ENCODE measurements at places on chromosomes 5 and 9.

GRCh38 chr5:91106842-91107511 is 276.1 kb downstream of the ARRDC3 start:
- no peak overlapping the region for H3K27ac ChIP-seq
- H3K36me3 ChIP-seq = no peaks in the 10 kb centered on the region
- H3K4me1 ChIP-seq = 0 out of 2 replicates have a peak, but pooled peaks cover under 1% of the 10 kb centered on the region
- H3K27me3 ChIP-seq = no peaks in the 10 kb centered on the region
- no peak overlapping the region for H3K4me3 ChIP-seq

- H3K27me3 ChIP-seq = no peaks in the 10 kb centered on the region
- no peak for DNase-seq
- no peak overlapping the region for H3K4me3 ChIP-seq
- H3K36me3 ChIP-seq = no peaks in the 10 kb centered on the region
- H3K4me1 ChIP-seq = no peaks in the 10 kb centered on the region
Measured at GRCh38 chr9:84177407-84177806, 163.2 kb downstream of the SLC28A3 start.

GRCh38 chr9:11097020-11097419 is 484.2 kb upstream of the PTPRD start:
- no peak for DNase-seq
- H3K27ac ChIP-seq = no peak overlapping the region
- no peaks in the 10 kb centered on the region for H3K27me3 ChIP-seq

GRCh38 chr9:97311798-97312500 is 4.5 kb downstream of the CCDC180 start:
- no peak overlapping the region for H3K4me3 ChIP-seq
- no peak overlapping the region for H3K27ac ChIP-seq
- DNase-seq = no peak
- no peaks in the 10 kb centered on the region for H3K4me1 ChIP-seq
- no peaks in the 10 kb centered on the region for H3K27me3 ChIP-seq

GRCh38 chr9:16639644-16640043 is 230.8 kb downstream of the BNC2 start:
- H3K4me3 ChIP-seq = no peak overlapping the region
- no peaks in the 10 kb centered on the region for H3K27me3 ChIP-seq
- no peak overlapping the region for H3K27ac ChIP-seq

DNA sequence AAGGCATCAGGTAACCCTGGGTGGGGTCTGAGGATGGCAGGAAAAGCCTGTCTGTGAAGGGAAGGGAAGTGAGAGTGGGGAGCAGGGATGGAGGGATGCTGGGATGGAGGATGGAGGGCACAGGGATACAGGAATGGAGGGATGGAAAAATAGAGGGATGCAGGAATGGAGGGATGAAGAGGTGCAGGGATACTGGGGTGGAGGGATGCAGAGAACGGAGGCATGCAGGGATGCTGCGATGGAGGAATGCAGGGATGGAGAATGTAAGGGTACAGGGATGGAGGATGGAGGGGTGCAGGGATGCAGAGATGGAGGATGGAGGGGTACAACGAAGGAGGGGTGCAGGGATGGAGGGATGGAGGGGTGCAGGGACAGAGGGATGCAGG is 9.1 kb downstream of the PTGES2 start:
- H3K36me3 ChIP-seq = no peaks in the 10 kb centered on the region
- H3K27me3 ChIP-seq = no peaks in the 10 kb centered on the region
- no peak for DNase-seq
- no peaks in the 10 kb centered on the region for H3K4me1 ChIP-seq
- H3K27ac ChIP-seq = no peak overlapping the region

- no peaks in the 10 kb centered on the region for H3K4me1 ChIP-seq
- no peaks in the 10 kb centered on the region for H3K27me3 ChIP-seq
- H3K36me3 ChIP-seq = no peaks in the 10 kb centered on the region
- DNase-seq = no peak
- no peak overlapping the region for H3K4me3 ChIP-seq
- no peak overlapping the region for H3K27ac ChIP-seq
Measured at GRCh38 chr5:175059687-175060211, 335.4 kb downstream of the MSX2 start.

GRCh38 chr5:76718381-76718832 is 2.5 kb downstream of the F2R start:
- no peak overlapping the region for H3K27ac ChIP-seq
- no peak for DNase-seq
- H3K4me3 ChIP-seq = peak overlapping the region; percentile 83
- peaks cover 16% of the 10 kb centered on the region for H3K4me1 ChIP-seq
- no peaks in the 10 kb centered on the region for H3K36me3 ChIP-seq

- H3K4me1 ChIP-seq = peaks cover 9% of the 10 kb centered on the region
- H3K36me3 ChIP-seq = no peaks in the 10 kb centered on the region
- H3K4me3 ChIP-seq = peak overlapping the region; percentile 39
- H3K27ac ChIP-seq = no peak overlapping the region
- no peak for DNase-seq
Measured at GRCh38 chr5:31855134-31856040, 216.5 kb downstream of the PDZD2 start.

GRCh38 chr5:136043551-136043950 is 14.8 kb downstream of the TGFBI start:
- H3K4me3 ChIP-seq = no peak overlapping the region
- no peak overlapping the region for H3K27ac ChIP-seq
- no peaks in the 10 kb centered on the region for H3K36me3 ChIP-seq
- H3K27me3 ChIP-seq = no peaks in the 10 kb centered on the region

DNA sequence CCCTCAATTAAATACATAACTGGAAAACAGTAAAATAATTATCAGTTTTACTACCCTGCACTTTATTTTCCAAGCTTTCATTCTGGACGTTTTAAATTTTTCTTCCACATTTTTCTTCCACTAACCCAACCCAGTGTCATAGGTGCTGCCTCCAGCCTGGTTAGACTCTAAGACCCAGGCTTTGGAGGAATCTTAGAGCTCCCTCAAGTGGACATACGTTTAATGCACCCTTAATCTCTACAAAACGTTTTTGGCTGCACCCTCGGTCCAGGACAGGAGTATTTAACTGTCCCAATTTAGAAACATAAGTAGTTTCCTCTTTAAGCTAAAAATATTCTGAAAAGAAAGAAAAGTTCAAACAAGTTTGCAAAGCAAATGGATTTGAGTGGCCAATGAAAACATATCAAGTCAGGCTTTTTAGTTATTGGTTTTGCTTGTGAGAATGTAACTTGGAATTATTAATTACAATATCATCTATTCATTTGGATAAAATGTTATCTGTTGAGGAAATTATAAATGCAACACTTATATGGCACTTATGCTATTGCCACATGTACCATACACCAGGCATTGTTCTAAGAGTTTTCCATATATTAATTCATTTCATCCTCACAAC is 38.9 kb downstream of the CDH6 start:
- H3K36me3 ChIP-seq = no peaks in the 10 kb centered on the region
- no peak overlapping the region for H3K27ac ChIP-seq
- H3K4me3 ChIP-seq = no peak overlapping the region
- H3K4me1 ChIP-seq = no peaks in the 10 kb centered on the region
- peak; percentile 47 for DNase-seq

GRCh38 chr5:2876183-2876582 is 124.7 kb upstream of the IRX2 start:
- H3K4me1 ChIP-seq = no peaks in the 10 kb centered on the region
- no peaks in the 10 kb centered on the region for H3K36me3 ChIP-seq
- H3K27ac ChIP-seq = no peak overlapping the region
- H3K27me3 ChIP-seq = no peaks in the 10 kb centered on the region
- DNase-seq = no peak

GRCh38 chr5:151531581-151531980 is 59.5 kb downstream of the FAT2 start:
- H3K4me1 ChIP-seq = no peaks in the 10 kb centered on the region
- no peak overlapping the region for H3K27ac ChIP-seq
- DNase-seq = no peak
- no peak overlapping the region for H3K4me3 ChIP-seq
- peaks cover 4% of the 10 kb centered on the region for H3K27me3 ChIP-seq

GRCh38 chr5:154568589-154568988 is 90.6 kb upstream of the HAND1 start:
- H3K27ac ChIP-seq = no peak overlapping the region
- no peaks in the 10 kb centered on the region for H3K36me3 ChIP-seq
- no peaks in the 10 kb centered on the region for H3K27me3 ChIP-seq
- DNase-seq = no peak
- H3K4me3 ChIP-seq = no peak overlapping the region

DNA sequence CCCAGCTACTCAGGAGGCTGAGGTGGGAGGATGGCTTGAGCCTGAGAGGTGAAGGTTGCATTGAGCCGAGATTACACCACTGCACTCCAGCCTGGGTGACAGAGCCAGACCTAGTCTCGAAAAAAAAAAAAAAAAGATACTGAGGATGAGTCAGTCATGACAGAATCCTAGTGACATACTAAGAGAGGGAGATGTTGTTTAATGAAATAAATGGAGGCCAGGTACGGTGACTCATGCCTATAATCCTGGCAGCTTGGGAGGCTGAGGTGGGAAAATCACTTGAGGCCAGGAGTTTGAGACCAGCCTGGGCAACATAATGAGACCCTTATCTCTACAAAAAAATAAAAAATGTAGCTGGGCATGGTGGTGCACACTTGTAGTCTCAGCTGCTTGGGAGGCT is 107.2 kb downstream of the ZFAND5 start:
- no peak overlapping the region for H3K27ac ChIP-seq
- H3K4me3 ChIP-seq = no peak overlapping the region
- H3K4me1 ChIP-seq = no peaks in the 10 kb centered on the region
- no peaks in the 10 kb centered on the region for H3K27me3 ChIP-seq
- no peak for DNase-seq

- no peak overlapping the region for H3K4me3 ChIP-seq
- H3K36me3 ChIP-seq = no peaks in the 10 kb centered on the region
- H3K4me1 ChIP-seq = peaks cover 3% of the 10 kb centered on the region
- no peak overlapping the region for H3K27ac ChIP-seq
Measured at GRCh38 chr9:119968836-119969707, 599.8 kb upstream of the BRINP1 start.

- no peak overlapping the region for H3K27ac ChIP-seq
- no peaks in the 10 kb centered on the region for H3K4me1 ChIP-seq
- no peaks in the 10 kb centered on the region for H3K36me3 ChIP-seq
- no peak overlapping the region for H3K4me3 ChIP-seq
Measured at GRCh38 chr5:82849885-82850284, 227.3 kb downstream of the TMEM167A start.

- no peak overlapping the region for H3K4me3 ChIP-seq
- H3K4me1 ChIP-seq = no peaks in the 10 kb centered on the region
- no peaks in the 10 kb centered on the region for H3K27me3 ChIP-seq
- H3K27ac ChIP-seq = no peak overlapping the region
- no peak for DNase-seq
Measured at GRCh38 chr9:100465274-100465673, 7.7 kb upstream of the TMEFF1 start.

DNA sequence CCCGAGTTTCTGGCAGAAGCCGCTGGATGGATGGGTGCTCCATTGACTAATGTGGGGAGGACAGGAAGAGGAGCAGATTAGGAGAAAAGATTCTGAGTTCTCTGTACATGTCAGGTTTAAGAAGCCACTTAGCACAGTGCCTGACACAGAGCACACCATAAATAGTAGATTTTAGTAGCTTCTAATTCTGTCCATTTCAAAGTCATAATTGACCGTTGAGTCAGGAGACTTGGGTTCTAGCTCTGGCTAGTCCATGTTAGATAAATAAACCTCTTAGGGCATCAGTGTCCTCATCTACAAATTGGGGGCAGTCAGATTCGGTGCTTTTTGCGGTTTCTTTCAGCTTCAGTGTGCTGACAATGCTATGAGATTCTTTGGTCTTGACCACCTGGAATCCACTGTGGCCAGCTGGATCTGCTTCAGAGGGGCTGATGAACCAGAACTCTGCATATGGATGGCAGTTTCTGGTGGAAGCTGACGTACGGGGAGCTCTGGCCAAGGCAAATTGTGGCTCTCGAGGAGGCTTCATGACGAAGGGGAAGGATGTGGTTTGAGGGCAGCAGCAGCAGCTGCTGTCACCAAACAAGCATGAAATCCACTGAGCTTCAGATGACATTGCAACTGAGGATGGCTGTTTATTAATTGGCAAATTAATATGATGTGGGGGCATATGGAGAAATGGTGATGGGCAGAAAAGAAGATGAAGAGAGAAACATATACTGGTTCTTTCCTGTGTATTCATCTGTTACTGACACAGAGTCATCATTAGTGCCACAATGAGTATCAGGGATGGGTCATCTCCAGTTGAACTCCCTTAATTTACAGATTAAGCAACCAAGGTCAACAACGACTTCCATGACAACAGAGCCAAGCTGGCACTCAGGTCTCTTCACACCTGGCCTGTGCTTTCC is 134.4 kb downstream of the AOPEP start:
- H3K4me3 ChIP-seq = no peak overlapping the region
- no peaks in the 10 kb centered on the region for H3K36me3 ChIP-seq
- no peaks in the 10 kb centered on the region for H3K27me3 ChIP-seq
- no peak for DNase-seq
- H3K27ac ChIP-seq = peak overlapping the region; percentile 75

- H3K27ac ChIP-seq = no peak overlapping the region
- H3K27me3 ChIP-seq = no peaks in the 10 kb centered on the region
- no peak for DNase-seq
- H3K4me3 ChIP-seq = no peak overlapping the region
Measured at GRCh38 chr5:153425914-153426313, 64.6 kb upstream of the GRIA1 start.

GRCh38 chr5:9212605-9213004 is 333.3 kb downstream of the SEMA5A start:
- H3K36me3 ChIP-seq = no peaks in the 10 kb centered on the region
- no peak for DNase-seq
- no peaks in the 10 kb centered on the region for H3K4me1 ChIP-seq
- H3K27me3 ChIP-seq = no peaks in the 10 kb centered on the region
- no peak overlapping the region for H3K4me3 ChIP-seq
- no peak overlapping the region for H3K27ac ChIP-seq

- H3K27me3 ChIP-seq = no peaks in the 10 kb centered on the region
- H3K27ac ChIP-seq = no peak overlapping the region
- H3K36me3 ChIP-seq = no peaks in the 10 kb centered on the region
- H3K4me1 ChIP-seq = no peaks in the 10 kb centered on the region
Measured at GRCh38 chr5:128674837-128675446, 136.9 kb upstream of the FBN2 start.

GRCh38 chr5:170151097-170151831 is 45.6 kb downstream of the FOXI1 start:
- no peaks in the 10 kb centered on the region for H3K36me3 ChIP-seq
- H3K27me3 ChIP-seq = no peaks in the 10 kb centered on the region
- H3K4me1 ChIP-seq = peaks cover 37% of the 10 kb centered on the region
- no peak for DNase-seq
- H3K27ac ChIP-seq = peak overlapping the region; percentile 98
- no peak overlapping the region for H3K4me3 ChIP-seq

GRCh38 chr9:97753975-97754374 is 56.8 kb upstream of the XPA start:
- H3K4me3 ChIP-seq = no peak overlapping the region
- no peak overlapping the region for H3K27ac ChIP-seq
- DNase-seq = no peak
- H3K27me3 ChIP-seq = no peaks in the 10 kb centered on the region

GRCh38 chr5:6820851-6821479 is 107.7 kb downstream of the TENT4A start:
- H3K36me3 ChIP-seq = no peaks in the 10 kb centered on the region
- H3K4me3 ChIP-seq = no peak overlapping the region
- no peaks in the 10 kb centered on the region for H3K27me3 ChIP-seq
- peak; percentile 24 for DNase-seq
- no peak overlapping the region for H3K27ac ChIP-seq
